ENCODE measurements at places on chromosomes 2 and 18.

GRCh38 chr18:32264401-32264800 is 74.6 kb downstream of the MEP1B start:
- no peak for DNase-seq

DNA sequence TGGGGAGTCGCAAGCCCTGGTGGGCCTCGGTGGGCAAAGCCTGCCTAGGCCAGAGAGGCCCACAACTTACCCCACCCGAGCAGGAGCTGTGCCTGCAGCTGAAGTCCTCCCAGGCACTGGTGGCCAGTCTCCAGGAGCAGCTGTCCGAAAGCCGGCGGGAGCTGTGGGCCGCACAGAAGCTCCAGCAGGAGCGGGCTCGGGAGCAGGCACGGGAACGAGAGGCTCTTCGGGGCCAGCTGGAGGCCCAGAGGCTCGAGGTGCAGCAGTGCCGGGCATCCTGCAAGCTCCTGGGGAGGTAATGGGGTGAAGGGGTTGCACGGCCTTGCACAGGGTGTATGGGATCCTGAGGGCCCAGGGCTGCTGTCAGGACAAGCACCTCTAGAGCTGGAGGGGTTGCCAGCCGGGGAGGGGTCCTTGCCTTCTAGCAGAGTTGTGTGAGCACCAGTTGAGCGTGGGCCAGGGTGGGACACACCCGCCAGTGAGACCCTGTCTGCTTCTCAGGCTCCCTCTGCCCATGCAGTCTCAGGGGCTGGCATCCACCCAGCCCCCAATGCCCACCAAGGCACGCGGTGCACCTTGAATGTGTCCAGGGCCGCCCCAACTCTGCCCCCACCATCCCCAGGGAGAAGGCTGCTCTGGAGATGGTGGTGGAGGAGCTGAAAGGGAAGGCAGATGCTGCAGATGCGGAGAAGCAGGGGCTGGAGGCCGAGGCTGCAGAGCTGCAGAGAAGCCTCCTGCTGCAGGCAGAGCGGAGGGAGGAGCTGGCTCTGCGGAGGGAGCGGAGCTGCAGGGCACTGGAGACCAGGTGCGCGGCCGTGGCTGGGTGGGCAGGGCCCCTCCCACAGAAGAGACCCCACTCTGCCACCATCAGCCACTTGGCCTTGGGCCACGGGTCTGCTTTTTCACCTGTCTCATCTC is 27.2 kb downstream of the CROCC2 start:
- no peak for DNase-seq

GRCh38 chr18:44682201-44682870 is 1.6 kb downstream of the SETBP1 start:
- no peak for DNase-seq

DNA sequence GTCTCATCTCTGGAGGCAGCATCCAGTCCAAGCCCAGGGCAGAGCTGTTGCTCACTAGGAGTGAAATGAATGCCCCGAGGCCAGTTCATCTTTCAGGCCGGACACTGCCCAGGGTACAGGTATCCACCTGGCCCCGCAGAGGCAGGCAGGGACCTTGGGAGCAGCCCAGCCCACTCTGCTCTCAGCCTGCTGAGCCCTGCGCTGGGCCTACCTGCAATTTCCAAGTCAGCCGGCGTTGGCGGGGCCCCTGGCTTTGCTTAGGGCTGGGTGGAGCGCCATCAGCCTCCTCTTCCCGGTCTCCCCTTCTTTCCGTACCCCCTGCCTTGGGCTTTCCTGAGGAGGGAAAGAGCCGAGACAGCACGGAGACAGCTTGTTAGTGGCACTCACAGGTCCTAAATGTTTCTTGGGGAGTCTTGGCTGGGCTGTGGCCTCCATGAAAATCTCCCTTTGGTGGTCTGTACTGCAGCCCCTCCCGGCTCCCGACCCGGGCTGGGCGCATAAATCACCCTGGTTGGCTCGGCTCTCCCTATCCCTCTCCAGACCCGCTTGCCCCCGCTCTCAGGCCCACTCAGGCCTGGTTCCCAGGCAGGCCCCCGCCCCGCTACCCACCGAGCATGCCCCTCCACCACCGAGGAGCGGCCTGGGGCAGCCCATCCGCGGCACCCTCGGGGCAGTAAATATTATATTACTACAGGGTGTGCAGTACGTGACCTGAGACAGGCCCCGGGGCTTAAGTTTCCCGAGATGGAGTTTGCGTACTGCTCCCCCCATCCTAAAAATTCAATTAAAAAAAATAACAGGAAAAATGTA is 106.7 kb downstream of the DYSF start:
- DNase-seq: no peak

GRCh38 chr18:79064228-79064627 is 5.0 kb upstream of the ATP9B start:
- DNase-seq: no peak

- no peak for DNase-seq
These were observed 755 bp upstream of the ATP9B start for GRCh38 chr18:79068341-79068936.

DNA sequence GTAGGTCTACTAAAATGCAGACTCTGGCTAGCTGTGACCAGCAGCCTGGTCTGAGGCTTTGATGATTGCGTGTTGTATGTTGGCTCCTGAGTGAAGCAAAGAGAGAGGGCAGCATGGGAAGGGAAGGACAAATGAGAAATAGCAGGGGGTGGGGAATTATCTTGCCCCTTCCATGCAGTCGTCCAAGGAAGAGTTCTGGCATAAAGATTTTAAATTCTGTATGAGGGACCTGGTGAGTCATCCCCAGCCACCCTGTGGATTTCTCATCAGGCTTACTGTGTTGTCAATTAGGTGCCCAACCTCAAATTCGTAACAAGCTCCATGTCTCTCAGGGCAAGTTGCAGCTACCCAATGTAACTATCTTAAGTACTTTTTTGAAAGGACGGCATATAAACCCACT is 72.1 kb upstream of the NOSTRIN start:
- DNase-seq: no peak

DNA sequence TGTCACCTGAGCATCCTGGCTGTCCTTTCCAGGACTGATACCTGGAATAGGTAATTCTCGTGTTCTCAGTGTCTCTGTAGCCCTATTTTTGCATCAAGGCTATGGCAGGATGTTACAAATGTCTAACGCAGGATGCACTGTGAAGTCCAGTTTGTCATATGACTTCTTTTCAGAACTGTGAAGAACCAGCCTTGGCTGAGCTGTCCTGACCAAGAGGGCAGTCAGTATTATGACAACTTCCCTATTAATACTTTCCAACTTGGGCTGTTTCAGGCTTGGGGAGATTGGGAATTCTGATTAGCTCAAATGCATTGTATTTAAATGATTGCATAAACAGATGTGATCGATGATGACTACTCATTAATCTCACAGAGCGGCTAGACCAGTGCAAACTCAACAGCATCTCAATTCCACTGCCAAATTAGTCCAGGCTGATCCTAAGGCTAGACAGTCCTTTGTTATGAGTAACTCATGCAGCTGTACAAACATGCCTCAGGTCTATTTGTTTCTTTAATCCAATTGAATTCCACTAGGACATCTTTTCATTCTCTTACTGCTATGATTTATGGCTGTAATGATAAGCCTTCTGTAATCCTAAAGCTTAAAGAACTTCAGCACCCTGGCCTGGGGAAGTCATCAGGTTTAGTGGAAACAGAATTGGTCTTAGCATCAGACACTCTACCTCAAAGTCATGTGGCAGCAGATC is 331.6 kb downstream of the KCNS3 start:
- no peak for DNase-seq

- DNase-seq: no peak
These were observed 344.3 kb upstream of the KCNH7 start for GRCh38 chr2:163182764-163183354.

DNA sequence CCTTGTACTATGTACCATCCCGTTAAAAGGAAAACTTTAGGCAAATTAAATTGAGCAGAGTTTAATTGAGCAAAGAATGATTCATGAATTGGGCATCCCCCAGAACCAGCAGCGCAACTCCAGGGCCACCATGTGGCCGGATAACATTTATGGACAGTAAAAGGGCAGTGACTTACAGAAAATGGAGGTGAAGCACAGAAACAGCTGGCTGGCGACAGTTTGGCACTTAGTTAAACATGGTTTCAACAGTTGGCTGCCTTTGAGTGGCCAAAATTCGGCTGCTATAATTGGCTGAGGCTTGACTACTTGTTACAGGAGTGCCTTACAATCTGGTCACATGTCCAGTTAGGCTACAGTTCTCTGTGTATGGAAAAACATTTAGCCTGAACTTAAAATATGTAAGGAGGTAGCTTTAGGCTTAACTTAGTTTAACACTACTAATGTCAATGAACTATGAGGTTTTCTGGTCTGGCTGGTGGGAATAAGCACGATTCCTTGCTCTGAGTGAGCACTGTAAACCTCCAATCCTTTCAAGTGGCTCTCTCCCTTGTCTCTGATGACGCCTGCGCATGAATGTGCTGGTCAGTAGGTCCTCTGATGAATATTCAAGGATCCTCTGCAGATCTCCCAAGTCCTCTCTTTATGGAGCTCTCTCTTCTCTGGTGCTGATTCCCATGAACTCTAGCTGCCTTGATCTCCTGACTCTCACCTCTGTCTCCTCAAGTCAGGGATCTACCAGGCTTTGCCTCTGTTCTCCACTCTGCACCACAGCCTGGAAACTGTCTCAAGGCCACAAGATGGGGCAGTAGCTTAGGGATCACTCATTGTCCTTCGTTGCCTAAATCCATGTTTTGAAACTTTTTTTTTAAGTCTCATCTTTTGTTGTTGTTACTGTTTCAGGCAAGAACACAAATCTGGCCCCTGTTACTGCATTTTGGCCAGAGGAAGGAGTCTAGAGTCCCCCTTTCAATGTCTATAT is 24.4 kb upstream of the RAB31 start:
- no peak for DNase-seq

GRCh38 chr2:106561356-106561755 is 74.2 kb downstream of the CD8B2 start:
- DNase-seq: no peak

- DNase-seq: no peak
These were observed 88.2 kb upstream of the RAPGEF4 start for GRCh38 chr2:172647439-172647838.
